ENCODE measurements at places on chromosomes 4 and X.
A peak's percentile ranks its signal among the peaks of the same experiment; 100 is the strongest.

- no peak for DNase-seq
Measured at GRCh38 chr4:107616838-107617389, 103.1 kb downstream of the PAPSS1 start.

DNA sequence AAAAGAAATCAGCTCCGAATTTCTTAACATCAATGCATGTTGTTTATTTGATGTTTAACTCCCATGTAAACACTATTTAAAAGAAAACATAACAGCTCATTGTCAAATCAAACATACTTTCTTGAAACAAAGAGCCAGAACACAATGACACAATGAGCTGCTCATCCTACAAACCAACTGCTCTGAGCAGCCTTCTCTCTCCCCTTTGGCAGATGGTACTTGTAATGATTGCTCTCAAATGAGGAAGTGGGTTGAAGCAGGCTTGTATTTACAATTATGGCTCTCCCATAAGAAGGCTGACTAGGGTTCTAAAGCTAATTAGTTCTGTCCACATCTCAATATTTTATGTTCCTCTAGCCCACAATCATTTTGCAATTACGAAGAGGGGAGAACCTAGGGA lies 637.8 kb upstream of the ADGRL3 start:
- no peak for DNase-seq

- peak; percentile 15 for DNase-seq
Measured at GRCh38 chr4:150001815-150002214, 76.4 kb upstream of the DCLK2 start.

DNA sequence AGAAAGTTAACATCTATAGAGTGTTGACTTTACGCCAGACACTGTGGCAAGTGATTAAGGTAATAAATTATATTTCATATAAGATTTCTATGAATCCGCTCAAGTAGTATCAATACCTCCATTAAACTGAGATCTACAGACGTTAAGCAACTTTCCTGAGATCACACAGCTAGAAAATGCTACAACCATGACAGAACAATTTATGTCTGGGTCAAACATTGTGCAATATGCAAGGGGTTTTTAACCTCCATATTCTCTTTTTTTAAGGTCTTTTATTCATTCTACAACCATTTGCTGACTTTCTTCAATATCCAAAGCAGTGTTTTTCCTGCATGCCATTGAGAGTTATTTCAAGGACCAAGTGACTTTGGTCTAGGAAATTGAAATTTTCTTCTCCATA lies 10.9 kb downstream of the ASB5 start:
- DNase-seq, result no peak

DNA sequence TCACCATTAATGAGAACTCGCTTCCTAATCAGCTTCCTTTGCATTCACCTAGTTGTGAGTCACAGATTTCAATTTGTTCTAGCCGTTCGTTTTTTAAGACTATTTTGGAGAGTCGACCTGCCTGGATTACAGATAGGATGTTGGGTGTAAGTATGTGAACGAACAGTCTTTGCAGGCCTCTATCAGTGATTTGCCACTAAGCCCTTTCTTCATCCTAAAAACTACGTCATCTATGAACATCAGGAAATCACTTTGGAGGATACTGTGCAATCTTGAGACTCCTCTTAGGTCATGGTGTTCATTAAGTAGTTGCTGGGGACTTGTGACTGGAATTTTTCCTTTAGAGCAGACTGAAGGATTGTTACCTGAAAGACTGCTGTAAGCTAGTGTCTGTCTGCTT lies 1.1 kb downstream of the POLA1 start:
- DNase-seq, result no peak

DNA sequence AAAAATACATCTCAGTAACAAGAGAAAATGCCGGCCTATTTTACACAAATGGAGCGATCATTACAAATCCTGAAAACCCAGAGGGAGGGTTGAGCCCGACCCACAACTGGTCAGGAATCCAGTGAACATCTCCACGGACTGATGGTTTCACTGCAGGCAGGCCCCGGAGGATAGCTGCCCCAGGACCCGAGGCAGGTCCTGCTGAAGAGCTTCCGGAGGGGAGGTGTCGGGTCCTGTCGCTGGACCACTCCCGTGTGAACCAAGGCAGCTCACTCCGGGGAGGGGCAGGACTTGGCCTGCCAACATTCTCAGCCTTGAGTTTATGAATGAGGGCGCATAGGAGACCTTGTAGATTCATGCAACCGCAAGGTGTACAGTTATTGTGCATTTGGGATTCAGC lies 4.8 kb upstream of the CRMP1 start:
- no peak for DNase-seq

DNA sequence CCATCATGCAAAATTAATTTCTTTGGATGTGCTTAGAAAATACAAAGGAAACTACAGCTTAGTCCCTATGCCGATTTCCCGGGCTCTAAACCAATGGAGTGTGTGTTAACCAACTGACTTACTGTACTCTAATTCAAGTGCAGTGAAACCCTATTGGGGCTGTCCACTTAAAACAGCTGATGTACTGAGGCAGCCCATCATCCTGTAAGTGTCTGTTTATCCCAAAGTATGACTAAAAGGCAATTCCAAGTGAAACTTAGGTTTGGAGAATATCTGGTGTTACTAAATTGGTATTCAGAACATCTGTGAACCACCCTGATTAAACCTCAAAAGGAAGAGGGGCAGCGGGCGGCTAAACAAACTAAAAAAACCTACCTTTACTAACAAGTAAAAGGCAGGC lies 79.7 kb downstream of the GATB start:
- no peak for DNase-seq

GRCh38 chr4:168514249-168514852 lies 17.5 kb downstream of the PALLD start:
- DNase-seq, result peak; percentile 69

- peak; percentile 1 for DNase-seq
Measured at GRCh38 chrX:112913807-112914206, 73.2 kb upstream of the AMOT start.

DNA sequence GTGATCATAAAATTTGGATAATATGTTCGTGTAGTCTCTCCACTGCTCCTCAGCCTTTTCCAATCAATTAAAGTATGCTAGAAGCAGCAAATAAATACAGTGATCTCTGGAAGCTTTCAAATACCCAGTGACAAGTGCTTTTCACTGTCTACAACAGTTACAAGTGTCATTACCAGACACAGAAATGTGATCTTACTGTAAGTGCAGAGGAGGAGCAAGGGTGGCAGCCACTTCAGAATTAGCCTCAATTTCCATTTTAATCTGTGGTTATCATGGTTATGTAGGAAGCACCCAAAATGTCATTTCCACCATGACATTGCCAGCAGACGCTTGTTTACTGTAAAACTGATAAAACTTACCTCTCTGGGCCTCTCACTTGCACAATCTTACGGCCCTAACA lies 133.9 kb upstream of the ADAMTS3 start:
- no peak for DNase-seq

DNA sequence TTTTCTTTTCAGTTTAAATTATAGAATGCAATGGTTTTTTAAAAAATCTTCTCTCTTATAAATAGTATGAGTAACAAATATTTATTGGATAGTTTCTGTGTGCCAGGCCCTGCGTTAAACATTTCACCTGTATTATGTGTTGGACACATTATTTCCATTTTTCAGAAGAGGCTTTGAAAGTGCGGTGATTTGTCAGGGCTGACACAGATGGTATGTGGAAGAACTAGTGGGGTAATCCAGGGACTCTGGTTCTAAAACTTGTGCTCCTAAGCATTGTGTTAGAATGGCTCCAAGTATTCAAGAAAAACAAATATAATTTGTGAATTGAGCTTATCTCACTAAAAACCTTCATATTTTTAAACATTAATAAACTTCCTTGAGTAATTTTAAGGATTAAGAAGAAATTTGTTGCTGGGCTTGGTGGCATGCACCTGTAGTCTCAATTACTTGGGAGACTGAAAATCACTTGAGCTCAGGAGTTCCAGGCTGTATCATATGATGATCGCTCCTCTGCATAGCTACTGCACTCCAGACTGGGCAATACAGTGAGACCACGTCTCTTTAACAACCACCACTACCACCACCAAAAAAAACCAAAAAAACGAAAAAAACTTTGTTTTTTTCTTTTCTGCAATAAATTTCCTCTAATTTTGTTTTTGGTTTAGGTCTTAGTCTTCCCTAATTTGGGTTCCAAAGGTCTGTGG lies 40.0 kb downstream of the RAPGEF2 start:
- no peak for DNase-seq

GRCh38 chr4:102807345-102807744 lies 20.0 kb downstream of the UBE2D3 start:
- DNase-seq, result no peak

GRCh38 chrX:23773601-23774175 lies 9.3 kb upstream of the SAT1 start:
- DNase-seq, result no peak

DNA sequence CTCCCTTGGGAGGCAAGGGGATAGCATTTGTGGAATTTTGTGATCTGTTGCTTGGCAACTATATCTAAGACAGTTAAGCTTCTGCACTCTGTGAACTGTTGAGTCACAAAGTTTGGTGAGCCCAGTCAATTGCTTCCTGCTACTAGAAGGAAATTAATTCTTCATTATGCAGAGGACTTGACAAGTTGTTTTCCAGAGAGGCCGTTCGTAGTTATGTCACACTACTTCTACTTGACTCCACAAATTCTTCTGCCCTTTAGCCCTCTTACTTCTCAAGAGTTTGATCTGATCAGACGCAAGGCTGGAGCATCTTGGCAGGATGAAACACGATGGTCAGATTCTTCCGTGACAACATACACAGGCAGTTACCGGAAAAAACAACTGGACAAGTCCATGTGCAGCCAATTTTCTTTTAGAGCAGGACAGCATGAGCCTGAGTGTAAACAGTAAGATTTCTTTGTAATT lies at the start of gene C4orf51:
Gene C4orf51 (plus strand): TSS at position 156 of the 465 bp plus-strand sequence. CDS start 58 bp downstream, at position 214.
- peak; percentile 26 for DNase-seq

GRCh38 chrX:154356596-154356995 lies 17.8 kb downstream of the FLNA start:
- no peak for DNase-seq

- DNase-seq, result no peak
Measured at GRCh38 chr4:151994429-151994828, 233.6 kb upstream of the GATB start.

DNA sequence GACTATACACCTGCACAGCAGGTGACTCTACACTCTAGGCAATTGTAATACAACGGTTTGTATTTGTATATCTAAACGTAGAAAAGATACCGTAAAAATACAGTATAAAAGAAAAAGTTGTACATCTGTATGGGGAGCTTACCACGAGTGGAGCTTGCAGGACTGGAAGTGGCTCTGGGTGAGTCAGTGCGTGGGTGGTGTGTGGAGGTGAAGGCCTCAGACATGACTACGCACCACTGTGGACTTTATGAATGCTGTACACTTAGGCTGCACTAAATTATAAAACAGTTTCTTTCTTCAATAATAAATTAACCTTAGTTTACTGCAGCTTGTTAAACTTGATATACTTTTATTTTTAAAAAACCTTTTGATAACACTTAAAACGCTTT lies 85.0 kb upstream of the FAT1 start:
- peak; percentile 41 for DNase-seq

- DNase-seq, result no peak
Measured at GRCh38 chr4:42396752-42397634, at the start of gene SHISA3. Gene SHISA3 (plus strand): TSS chr4:42397488. CDS start chr4:42398057, 569 bp downstream.

DNA sequence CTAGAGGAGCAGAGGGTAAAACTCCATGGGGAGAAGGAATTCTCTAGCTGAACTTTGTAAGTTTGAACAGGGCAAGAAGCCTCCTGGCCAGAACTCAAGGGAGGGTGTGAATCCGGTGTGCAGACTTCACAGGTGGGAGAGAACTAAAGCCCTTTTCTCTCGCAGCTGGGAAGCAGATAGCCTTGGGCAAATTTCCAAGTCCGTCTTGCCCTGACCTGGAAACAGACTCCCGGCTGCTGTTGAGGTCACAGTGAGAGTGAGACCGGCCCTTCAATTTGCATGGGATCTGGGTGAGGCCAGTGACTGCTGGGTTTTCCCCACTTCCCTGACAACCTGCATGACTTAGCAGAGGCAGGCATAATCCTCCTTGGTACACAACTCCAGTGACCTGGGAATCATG lies 94.5 kb upstream of the ZNF827 start:
- DNase-seq, result no peak

DNA sequence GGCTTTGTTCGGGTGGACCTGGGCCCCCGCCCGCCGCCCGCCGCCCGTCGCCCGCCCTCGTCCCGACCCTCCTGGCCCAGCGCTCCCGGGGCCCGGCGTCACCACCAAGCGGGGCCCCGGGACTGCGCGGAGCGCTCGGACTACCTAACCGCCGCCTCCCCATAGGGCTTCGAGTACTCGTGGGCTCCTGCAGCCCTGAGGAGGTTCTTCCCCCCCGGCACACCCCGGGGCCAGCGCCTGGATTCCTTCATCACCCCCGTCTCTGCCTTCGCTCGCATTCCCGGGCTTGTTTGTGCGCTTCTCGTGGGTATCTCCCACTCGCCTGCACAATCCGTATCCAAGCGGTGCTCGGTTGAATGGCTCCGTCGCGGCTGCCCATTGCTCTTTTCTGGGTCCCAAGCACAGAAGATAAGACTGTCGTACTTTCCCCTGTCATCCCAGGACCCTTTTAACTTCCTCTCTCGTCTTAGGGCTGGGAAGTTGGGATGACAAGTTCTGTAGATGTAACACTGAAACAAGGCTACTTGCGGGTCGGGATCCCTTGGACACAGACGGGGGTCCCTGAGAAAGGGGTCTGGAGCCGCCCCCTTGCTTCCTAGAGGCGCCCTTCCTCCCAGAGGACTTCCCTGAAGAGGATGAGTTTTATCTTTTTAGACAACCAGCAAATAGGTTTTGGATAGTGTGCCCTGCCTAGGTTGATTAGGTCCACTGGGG lies 565 bp downstream of the MOB1B start:
- peak; percentile 32 for DNase-seq

DNA sequence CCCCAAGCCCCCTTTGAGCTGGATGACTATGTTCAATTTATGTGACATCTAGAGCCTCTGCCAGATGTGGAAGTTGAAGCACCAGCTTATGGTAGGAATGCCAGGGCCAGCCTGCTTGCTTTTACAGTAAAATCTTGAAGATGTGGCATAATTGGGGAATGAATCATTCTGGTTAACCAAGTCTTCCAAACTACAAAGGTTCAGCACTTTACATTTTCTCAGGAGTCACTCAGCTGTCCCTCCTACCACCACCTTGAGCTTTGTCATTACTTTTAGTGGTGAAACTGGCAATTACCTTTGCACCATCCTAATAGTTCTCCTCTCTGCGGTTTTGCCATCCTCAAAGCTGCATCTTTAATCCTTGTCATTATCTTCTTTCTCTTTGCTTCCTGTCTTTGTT lies 172.2 kb downstream of the HS6ST2 start:
- DNase-seq, result peak; percentile 18

GRCh38 chrX:119488749-119489148 lies 20.5 kb downstream of the SLC25A5 start:
- DNase-seq, result peak; percentile 72

- DNase-seq, result no peak
Measured at GRCh38 chr4:138078751-138079520, 163.2 kb downstream of the SLC7A11 start.
